ENCODE measurements at places on chromosomes 16 and 17. TPM values are rescaled to one million over a fixed set of nuclear protein-coding genes. Genes with fewer than 3 reads are reported as not detected.

Gene OR3A2
- total RNA-seq = 0.26 TPM

Gene CLEC18B
- total RNA-seq = 0.21 TPM

Gene RDM1
- total RNA-seq = 2.6 TPM

- H3K4me3 ChIP-seq = no peak overlapping the region
- no peaks in the 10 kb centered on the region for H3K27me3 ChIP-seq
- no peak for DNase-seq
- H3K36me3 ChIP-seq = peaks cover 18% of the 10 kb centered on the region
- peaks cover 5% of the 10 kb centered on the region for H3K4me1 ChIP-seq
Observed at GRCh38 chr17:40017422-40018080, 2.3 kb downstream of the CSF3 start.

DNA sequence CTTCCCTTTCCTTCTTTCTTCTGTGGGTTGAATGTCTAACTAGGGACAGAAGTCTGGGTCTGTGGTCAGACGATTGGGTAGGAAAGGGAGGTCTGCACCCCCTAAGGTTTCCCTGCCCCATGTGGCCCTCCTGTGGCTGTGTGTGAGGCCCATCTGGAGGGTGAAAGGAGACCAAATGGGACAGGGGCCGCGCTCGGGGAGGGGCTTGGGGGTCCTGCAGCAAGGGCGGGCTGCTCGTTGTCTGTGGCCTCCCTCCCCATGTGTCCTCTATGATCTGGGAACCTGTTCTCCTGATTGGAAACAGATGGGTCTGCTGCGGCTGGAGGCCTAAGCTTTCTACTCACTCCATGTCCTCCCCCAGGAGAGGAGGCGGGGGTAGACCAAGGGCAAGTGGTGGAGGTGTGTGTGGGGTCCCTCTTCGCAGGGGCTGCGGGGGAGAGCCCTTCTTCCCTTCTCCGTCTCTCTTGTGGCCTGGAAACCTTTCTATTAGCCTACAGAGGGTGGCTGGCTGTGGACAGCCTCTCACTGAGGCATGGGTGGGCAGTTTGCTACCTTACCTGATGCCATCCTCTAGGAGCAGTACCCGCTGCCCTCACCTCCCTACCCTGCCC is 18.6 kb downstream of the IGFBP4 start:
- no peak for DNase-seq
- H3K4me3 ChIP-seq = no peak overlapping the region
- H3K36me3 ChIP-seq = peaks cover 15% of the 10 kb centered on the region
- peaks cover 4% of the 10 kb centered on the region for H3K27me3 ChIP-seq
- H3K4me1 ChIP-seq = peaks cover 9% of the 10 kb centered on the region

DNA sequence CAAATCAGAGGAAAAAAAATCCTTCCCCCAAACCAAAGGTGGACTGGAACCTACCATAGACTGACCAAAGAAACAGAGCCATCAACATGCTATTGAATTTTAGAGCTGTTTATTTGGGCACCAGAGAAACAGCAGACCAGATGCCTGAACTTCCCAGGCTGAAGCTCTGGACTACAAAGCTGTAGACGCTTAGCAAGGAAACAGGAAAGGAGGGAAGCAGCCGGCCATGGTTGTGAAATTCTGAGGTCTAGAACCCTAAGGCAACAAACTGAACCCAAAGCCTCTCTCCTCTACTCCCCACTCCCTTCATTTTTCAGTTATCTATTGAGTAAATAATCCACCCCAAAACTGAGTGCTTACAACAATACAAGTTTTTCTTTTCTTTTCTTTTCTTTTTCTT is 45.4 kb upstream of the MEIOC start:
- no peak overlapping the region for H3K4me3 ChIP-seq
- peaks cover 3% of the 10 kb centered on the region for H3K27me3 ChIP-seq
- no peak overlapping the region for H3K27ac ChIP-seq
- no peaks in the 10 kb centered on the region for H3K36me3 ChIP-seq

DNA sequence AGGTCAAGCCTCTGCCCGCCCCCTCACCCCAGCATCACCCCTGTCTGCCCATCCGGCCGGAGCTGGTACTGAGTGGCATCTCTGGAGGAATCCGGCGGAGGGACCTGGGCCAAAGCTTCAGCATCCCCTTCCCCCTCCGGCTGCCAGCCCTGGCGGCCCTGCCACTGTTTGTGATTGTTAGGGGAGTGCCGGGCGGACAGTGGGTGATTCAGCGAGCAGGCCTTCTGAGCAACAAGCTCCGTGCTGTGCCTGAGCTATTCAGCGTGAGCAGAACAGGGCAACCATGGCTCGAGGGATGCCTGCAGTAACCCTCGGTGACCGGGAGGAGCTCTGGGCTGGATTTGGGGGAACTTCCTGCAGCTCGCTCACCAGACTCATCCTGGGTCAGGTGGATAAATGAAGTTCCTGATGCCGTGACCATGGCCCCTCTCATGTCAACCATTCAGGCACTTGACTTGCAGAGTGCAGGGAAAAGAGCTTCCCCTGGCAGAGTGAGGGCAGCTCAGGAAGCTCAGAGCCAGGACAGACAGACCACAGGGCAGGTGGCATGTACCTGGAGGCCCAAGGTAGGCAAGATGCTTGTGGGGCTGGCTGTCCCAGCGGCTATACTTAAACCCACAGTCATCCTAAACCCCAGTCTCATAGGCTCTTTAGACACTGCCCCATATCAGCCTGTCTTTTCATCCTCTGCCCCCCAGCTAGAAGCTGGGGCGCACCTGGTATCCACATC is 24.3 kb upstream of the MLKL start:
- H3K27me3 ChIP-seq = no peaks in the 10 kb centered on the region
- no peak for DNase-seq
- no peaks in the 10 kb centered on the region for H3K36me3 ChIP-seq
- no peak overlapping the region for H3K27ac ChIP-seq
- peaks cover 2% of the 10 kb centered on the region for H3K4me1 ChIP-seq
- no peak overlapping the region for H3K4me3 ChIP-seq

- no peak overlapping the region for H3K4me3 ChIP-seq
- peaks cover 3% of the 10 kb centered on the region for H3K27me3 ChIP-seq
- no peaks in the 10 kb centered on the region for H3K36me3 ChIP-seq
- DNase-seq = no peak
- H3K27ac ChIP-seq = no peak overlapping the region
Observed at GRCh38 chr17:31803494-31804213, 55.4 kb downstream of the COPRS start.

GRCh38 chr16:57299009-57299718 is 14.7 kb upstream of the PLLP start:
- H3K27me3 ChIP-seq = no peaks in the 10 kb centered on the region
- peaks cover 19% of the 10 kb centered on the region for H3K4me1 ChIP-seq
- H3K4me3 ChIP-seq = no peak overlapping the region
- no peak overlapping the region for H3K27ac ChIP-seq

- no peak overlapping the region for H3K4me3 ChIP-seq
- H3K27ac ChIP-seq = no peak overlapping the region
- no peaks in the 10 kb centered on the region for H3K27me3 ChIP-seq
- no peak for DNase-seq
Observed at GRCh38 chr16:78390092-78390491, 290.6 kb downstream of the WWOX start.

DNA sequence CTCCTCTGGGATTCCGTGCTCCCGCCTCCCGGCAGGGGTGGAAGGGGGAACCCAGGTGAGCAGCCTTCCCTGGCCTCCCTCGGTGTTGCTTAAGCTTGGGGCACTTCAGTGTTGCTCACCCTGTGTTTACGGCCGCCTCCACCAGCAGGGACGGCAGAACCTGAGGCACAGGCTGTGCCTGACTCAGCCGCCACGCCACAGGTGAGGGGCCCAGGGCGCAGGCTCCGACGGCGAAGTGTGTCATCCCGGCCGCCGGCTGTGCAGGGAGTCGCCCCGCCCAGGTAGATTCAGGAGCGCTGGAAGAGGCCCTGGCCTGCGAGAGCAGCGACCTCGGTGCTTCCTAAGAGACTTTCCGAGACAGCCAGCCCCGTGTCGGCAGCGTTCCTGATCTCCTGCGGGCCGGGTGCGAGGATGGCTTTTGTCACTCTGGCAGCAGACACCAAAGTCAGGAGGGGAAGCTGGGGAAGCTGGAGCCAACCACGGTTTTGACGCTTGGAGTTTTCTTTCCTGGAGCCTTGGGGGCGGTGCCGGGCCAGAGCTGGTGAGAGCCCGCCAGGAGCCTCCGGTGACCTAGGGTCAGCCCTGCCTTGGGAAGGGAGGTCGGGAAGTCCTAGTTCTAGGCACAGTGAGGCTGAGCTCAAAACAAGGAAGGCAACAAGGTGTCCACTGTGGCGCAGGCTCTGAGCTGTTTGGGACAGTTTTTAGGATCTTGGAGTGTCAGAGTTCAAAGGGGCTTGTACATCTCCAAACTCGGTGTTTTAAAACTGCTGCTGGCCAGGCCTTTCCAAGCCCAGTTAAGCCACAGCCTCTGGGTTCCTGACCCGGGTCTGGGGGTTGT is 2.1 kb downstream of the GSE1 start:
- peaks cover 7% of the 10 kb centered on the region for H3K27me3 ChIP-seq
- DNase-seq = peak; percentile 72
- peak overlapping the region; percentile 54 for H3K4me3 ChIP-seq
- peaks cover 23% of the 10 kb centered on the region for H3K4me1 ChIP-seq
- peaks cover 2% of the 10 kb centered on the region for H3K36me3 ChIP-seq
- H3K27ac ChIP-seq = no peak overlapping the region

All from activated CD4-positive, alpha-beta T cell treated with anti-CD3 and anti-CD28 coated beads, Interleukin-2, amount 10 ng/mL, durations not matched to agents 24 days and 14 days (primary cell).